Activated CD4-positive, alpha-beta T cell treated with anti-CD3 and anti-CD28 coated beads, Interleukin-2, amount 50 U/mL, for 16 hours (primary cell): ENCODE measurements at places on chromosomes 1 and 21.
A peak's percentile ranks its signal among the peaks of the same experiment; 100 is the strongest.

DNA sequence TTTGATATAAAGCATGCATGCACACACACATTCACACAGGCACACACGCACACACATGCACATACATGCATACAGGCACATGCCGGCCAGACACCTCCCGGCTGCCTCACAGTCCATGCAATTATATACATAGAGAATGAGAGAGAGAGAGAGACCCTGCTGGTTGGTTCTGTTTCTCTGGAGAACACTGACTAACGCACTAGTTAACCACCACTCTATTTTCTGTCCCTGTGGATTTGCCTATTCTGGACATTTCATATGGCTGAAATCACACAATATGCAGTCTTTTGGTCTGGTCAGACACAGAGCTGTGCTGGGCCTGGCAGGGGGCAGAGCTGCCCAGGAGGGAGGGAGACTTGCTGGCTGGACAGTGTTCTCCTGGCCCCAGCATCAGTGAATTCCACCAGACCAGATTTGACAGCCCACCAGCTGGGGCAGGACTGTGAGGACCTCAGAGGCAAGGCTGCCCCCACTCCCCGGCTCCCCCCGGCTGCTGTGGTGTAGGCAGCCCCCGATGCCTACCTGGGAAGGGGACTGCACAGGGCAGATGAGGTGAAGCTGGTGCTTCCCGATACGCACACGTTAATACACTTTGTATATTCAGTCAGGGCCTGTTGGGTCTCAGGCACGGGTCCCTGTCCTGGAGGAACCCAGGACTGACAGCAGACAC is 152.2 kb downstream of the NPHP4 start:
- no peak for DNase-seq

GRCh38 chr1:5599541-5599940 is 392.7 kb downstream of the NPHP4 start:
- no peak for DNase-seq

DNA sequence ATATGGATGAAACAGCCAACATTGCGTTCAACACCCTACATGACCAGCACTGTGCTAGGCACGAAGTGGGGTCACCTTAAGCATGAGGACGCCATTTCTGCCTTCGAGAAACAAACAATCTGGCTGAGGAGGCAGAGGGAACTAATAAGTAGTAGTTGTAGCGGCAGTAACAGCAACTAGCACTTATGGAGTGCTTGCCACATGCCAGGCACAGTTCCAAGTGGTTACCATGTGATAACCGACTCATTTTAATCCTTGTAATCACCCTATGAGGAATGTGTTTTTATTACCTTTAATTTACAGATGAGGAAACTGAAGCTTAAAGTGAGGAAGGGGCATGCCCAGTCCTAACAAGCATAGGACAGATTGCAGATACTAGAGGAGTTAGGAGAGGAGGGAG is 33.7 kb downstream of the KCND3 start:
- DNase-seq = no peak

DNA sequence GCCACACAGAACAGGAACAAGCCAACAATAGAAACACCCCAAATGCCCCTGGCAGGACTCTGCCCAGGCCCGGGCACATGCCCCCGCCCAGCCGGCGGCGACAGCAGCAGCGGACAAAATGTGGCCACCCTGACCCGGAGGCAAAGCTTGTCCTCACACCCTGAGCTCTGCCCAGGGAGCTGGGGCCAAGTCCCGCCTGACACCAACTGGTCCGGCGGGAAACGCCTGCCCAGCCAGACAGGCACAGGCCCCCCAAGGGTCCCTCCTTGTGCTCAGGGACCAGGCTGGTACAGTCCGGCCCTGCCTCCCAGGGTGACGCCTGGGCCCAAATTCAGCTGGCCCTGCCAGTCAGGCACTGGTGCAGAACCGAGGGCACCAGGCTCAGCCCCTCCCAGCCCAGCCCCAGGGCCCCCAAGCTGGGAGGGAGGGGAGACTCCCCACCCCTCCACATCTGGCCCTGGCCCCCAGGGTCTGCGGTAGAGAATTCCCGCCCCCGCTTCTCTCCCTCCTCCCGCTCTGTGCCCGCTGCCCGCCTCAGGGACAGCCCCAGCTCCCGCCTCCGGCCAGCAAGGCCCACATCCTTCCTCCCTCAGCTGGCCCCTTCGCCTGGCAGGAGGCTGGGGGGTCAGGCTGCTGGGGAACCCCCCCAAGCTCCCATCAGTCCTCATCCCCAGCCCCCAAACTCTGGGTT is 2.0 kb downstream of the AHDC1 start:
- DNase-seq = no peak

- DNase-seq = no peak
Observed at GRCh38 chr1:923131-923990, at the start of gene SAMD11. TSS of gene SAMD11 (plus strand) at chr1:923923. CDS start at chr1:924432, 509 bp downstream.

DNA sequence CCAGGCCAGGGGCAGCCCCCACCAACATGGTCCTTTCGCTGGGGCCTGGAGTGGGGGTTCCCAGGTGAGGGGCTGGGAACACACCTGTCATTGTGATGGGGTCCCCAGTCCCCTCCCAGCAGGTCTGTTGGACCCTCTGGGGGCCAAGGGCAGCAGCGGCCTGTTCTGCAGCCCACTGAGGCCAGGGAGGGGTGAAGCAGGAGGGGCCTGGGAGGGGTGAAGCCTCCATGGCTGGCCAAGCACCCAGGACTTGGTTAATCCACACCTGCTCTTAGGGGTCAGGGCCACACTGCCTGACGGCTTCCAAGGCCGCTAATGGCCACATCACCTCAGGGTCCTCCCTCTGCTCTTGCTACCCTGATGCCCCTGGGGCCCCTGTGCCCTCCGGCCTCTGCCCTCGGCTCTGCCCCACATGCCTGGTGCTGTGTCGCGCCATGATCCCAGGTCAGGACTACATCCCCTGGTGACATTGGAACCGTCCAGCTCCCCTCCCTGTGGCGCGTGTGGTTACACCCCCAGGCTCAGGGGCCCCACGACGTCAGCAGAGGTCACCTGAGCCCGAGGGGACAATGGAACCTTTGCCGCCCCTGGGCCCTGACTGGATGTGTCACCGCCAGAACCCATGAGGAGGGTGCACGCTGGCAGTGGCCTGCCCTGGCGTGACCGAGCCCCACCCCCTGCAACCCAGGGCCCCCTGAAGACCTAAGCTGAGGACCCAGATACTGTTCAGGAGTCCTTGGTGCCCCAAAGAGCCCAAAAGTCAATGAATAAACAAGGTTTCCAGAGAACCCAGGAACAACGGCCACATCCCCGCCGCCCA is 7.0 kb downstream of the TNFRSF18 start:
- no peak for DNase-seq

DNA sequence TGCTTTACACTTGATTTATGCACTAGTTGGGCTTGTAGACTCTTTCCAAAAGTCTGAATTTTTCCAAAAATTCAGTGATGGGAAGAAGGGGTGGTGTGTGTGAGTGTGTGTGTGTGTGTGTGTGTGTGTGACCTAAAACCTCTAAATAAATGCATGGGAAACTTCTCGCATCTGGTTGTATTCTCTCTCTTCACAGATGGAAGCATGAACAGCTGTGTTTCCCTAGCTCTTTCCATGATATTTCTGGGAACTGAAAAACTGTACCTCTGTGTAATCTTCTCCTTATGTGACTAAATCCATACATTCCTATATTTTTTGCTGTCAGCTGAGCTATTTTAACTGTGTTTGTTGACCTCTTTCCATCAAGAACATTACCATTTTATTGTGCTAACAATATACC is 26.2 kb upstream of the CYYR1 start:
- DNase-seq = no peak

- peak; percentile 76 for DNase-seq
Observed at GRCh38 chr21:44892536-44893277, 19.2 kb upstream of the PTTG1IP start.

DNA sequence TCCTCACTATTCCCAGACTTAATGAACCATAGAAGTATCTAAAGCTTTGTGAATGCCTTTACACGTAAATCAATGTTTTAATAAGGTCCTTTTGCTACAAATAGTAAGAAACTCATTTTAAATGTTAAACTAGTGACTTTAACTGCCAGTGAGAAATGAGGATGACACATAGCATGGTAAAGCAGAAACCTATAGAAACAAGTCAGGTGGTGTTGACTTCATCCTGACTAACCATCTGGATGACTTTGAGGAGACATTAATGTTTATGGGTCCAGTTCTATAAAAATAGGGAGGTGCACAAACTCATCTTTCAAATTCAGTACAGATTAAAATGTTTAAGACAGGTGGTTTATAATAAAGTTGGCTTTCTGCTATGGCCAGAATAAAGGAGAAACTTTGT is 85.4 kb downstream of the COLGALT2 start:
- no peak for DNase-seq

GRCh38 chr1:172357753-172358385 is 62.6 kb upstream of the C1orf105 start:
- DNase-seq = no peak

GRCh38 chr1:70265946-70266345 is 44.8 kb downstream of the SRSF11 start:
- DNase-seq = no peak

GRCh38 chr1:58753431-58753866 is 30.4 kb downstream of the JUN start:
- DNase-seq = no peak

- no peak for DNase-seq
Observed at GRCh38 chr1:226181996-226182714, 4.4 kb downstream of the ACBD3 start.

- no peak for DNase-seq
Observed at GRCh38 chr1:161311595-161312181, 1.9 kb upstream of the MPZ start.

DNA sequence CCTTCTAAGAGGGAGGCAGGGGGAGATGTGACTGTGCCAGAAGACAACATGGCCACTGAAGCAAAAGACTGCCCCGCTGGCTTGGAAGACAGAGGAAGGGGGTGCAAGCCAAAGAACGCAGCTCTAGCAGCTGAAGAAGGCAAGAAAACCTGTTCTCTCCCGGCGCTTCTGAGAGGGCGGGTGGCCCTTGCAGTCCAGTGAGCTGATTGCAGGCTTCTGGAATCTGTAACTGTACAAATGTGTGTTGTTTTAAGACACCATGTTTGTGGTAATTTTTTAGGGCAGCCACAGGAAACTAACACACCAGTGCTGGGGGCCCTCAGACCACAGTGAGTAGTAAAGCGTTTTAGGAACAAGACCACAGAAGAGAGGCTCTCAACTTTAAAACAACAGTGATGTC is 47.0 kb downstream of the CD46 start:
- peak; percentile 18 for DNase-seq

DNA sequence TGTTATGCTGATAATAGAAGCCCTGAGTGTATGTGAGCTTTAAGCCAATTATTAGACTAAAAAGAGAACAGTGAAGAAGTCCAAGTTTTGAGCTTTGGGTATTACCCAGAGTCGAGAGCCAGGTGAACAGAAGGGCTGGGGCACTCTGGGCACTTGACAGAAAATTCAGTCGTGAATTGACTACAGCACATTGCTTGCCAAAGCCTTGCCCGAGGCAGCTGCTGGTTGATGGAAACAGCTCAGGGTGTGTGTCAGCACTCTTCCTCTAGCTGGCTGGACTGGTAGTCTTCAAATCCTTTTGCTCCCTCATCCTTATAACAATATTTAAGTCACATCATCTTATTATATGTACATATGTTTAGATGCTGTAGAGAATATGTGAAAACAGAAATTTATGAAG is 21.3 kb downstream of the PDE4B start:
- peak; percentile 35 for DNase-seq

DNA sequence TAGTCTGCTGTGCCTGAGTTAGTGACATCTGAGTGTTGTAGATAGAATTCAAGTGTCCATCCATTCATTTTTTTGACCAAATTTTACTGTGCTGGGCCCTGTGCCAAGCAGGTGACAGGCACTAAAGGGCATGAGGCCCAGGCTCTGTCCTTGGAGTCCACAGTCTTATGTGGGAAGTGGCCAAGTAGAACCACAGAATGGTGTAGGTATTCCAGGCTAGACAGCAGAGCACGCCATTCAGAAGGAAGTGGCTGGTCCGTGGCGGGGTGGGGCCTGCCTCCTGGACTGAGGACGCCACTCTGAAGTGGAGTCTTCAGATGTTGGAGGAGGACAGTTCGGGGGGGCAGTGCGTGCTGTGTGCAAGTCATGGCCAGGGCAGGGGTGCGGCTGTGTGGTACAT is 68.9 kb upstream of the ACTL8 start:
- no peak for DNase-seq

- no peak for DNase-seq
Observed at GRCh38 chr1:67771152-67771551, 62.1 kb downstream of the GNG12 start.

DNA sequence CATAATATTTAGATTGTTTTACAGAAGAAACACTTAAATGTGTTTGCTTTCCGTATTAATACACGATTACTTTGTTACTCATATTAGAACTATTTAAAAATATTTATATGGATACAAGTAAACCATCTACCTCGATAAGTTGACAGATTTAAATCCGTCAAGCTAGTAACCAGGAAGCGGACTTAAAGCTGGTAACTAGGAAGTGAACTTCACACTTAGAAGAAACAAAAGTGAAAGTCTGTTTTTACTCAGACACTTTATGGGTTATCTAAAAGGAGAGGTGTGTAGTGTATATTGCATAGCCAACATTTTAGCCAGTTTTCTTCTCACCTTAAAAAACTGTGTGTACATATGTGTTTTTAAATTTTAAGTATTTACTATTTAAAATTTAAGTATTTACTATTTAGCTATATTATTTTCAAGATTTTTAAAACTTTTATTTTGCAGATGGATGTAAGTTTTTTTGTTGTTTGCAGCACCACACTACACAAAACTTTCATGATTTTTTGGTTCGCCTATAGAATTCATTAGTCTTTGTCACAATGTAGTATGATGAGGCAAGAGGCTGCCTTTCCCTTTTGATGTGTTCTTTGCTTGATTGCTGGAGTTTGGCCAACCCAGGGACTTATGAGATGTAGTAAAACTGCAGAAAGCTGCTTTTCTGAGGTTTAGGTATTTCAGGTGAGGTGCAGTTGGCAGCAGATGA is 2.7 kb downstream of the USP25 start:
- peak; percentile 80 for DNase-seq

- peak; percentile 72 for DNase-seq
Observed at GRCh38 chr1:20640183-20640597, 6.9 kb downstream of the PINK1 start.

- no peak for DNase-seq
Observed at GRCh38 chr1:189752461-189752995, 725.1 kb downstream of the BRINP3 start.

DNA sequence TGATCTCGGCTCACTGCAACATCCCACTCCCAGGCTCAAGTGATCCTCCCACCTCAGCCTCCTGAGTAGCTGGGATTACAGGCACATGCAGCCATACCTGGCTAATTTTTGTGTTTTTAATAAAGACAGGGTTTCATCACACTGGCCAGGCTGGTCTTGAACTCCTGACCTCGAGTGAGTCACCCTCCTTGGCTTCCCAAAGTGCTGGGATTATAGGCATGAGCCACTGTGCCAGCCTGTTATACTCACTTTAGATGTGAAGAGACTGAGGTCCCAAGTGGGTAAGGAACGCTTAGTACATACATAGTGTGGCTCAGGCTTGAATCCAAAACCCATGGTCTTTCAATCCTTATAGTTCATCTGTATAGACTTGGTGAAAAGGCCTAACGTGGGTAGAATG is 63.7 kb upstream of the EPS8L3 start:
- no peak for DNase-seq

DNA sequence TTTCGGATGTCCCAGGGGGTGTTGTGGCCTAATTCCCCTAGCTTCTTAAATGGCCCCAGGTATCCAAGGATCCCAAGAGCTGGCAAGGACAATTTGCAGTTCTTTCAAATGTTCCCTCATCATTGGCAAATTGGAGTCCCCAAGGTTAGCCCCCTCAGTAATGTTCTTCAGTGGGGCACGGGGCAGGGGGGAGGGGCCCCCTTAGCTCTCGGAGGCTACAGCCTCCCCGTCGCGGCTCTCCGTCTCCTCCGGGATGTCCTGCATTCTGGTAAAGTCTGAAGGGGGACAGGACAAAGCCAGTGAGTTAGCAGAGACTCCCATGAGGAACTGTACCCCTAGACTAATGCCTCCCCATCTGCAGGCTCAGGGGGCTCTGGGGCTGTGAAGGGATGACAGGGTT is 6.3 kb downstream of the RXFP4 start:
- DNase-seq = no peak
